Posterior vena cava (tissue), 2 donors: ENCODE measurements at places on chromosomes 1 and 21.

DNA sequence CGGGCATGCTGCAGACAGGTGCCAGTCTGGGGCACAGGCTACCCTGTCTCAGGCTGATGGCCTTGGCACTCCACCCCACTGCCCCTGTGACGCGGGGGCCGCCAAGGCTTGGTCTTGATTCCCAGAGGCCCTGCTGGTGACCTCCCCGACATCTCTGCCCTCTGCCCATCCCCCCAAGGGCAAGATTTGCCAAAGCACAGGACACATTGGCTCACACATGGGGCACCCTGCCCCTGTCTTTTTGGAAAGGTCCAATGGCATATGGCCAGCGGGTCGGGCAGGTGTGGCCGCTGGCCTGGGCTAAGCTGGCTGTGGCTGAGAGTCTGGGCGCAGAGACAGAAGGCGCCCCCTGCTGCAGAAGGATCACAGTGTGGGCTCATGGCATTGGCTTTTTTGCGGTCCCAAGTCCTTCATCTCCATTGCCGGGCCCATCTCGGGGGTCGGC, 4.6 kb downstream of the MIB2 start:
- no peak for DNase-seq

- DNase-seq, result no peak
Observed at GRCh38 chr1:35659589-35659988, 18.3 kb upstream of the PSMB2 start.

GRCh38 chr1:215650446-215651149, 83.5 kb downstream of the KCTD3 start:
- DNase-seq, result no peak

DNA sequence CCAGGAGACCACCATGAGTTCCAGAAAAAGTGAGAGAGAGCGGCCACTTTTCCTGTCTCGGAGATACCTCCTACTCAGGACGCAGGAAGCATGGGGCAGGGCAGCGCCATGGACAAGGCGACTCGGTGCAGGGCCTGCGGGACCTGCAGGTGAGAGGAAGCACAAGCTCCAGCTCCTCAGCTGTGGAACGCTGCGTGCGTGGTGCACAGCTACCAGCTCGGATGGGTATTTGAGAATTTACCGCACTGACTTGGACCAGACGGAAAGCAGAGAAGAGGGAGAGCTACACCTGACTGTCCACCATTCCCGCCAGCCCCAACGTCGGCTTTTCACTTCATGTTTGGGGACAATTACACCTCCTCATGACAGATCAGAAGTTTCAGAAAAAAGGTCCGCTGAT, 8.2 kb upstream of the CDK11A start:
- DNase-seq, result no peak

- DNase-seq, result no peak
Observed at GRCh38 chr1:103424650-103425049, 100.8 kb upstream of the RNPC3 start.
